ENCODE measurements at places on chromosomes 7 and 10. TPM values are rescaled to one million over a fixed set of nuclear protein-coding genes. Genes with fewer than 3 reads are reported as not detected.

AGAP6 gene
- 6.7 TPM for total RNA-seq

- peak overlapping the region; percentile 82 for H3K4me3 ChIP-seq
- H3K36me3 ChIP-seq, result no peaks in the 10 kb centered on the region
- H3K27me3 ChIP-seq, result peaks cover 44% of the 10 kb centered on the region
- H3K4me1 ChIP-seq, result peaks cover 11% of the 10 kb centered on the region
These were observed 642 bp downstream of the STK32C start for GRCh38 chr10:132306864-132307751.

GRCh38 chr10:78578929-78579328, 489.8 kb upstream of the ZMIZ1 start:
- H3K27me3 ChIP-seq, result no peaks in the 10 kb centered on the region
- H3K27ac ChIP-seq, result no peak overlapping the region
- no peak overlapping the region for H3K4me3 ChIP-seq
- DNase-seq, result no peak
- no peaks in the 10 kb centered on the region for H3K36me3 ChIP-seq

DNA sequence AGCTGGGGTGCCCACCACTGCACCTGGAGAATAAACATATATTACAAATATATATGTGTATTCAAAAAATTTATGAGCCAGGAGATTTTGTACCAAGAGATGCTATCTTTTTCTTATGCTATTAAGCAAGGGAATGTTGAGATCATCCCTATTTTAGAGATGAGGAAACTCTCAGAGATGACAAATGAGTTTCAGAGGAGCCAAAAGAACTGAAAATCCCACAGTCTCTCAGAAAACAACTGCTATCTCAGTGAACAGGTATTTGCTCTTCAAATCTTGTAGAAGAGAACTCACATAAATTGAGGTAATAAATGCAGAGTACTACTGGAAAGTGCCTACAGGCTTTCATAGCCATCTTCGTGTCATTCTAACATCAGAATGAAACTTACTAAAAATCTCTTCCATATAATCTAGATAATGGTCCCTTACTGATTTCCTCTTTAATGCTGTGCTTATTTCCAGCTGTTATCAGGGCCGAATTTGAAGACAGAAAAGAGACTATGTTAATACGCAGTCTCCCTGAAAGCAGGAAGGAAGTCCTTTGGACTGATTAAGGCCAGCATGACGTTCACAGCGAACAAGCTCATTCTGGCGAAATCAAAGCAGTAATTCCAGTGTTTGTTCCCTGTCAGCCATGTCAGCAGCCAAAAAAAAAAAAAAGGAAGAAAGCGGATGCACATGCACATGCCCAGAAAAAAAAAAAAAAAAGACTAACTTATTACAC, 29.4 kb upstream of the ANAPC16 start:
- DNase-seq, result no peak
- no peaks in the 10 kb centered on the region for H3K36me3 ChIP-seq
- no peaks in the 10 kb centered on the region for H3K4me1 ChIP-seq
- H3K4me3 ChIP-seq, result no peak overlapping the region
- peak overlapping the region; percentile 55 for H3K27ac ChIP-seq

GRCh38 chr7:139844779-139845442, 15.8 kb downstream of the TBXAS1 start:
- H3K27ac ChIP-seq, result no peak overlapping the region
- no peaks in the 10 kb centered on the region for H3K27me3 ChIP-seq
- H3K4me3 ChIP-seq, result no peak overlapping the region

All from thymus (tissue), 14 donors.